Hypothalamus (tissue), 51 donors: ENCODE measurements at places on chromosomes 1 and 21.
A peak's percentile ranks its signal among the peaks of the same experiment; 100 is the strongest.

- DNase-seq, result no peak
Measured at GRCh38 chr21:27429710-27430341, 462.9 kb upstream of the ADAMTS5 start.

GRCh38 chr21:33752260-33752659 is 110.0 kb downstream of the ITSN1 start:
- no peak for DNase-seq

DNA sequence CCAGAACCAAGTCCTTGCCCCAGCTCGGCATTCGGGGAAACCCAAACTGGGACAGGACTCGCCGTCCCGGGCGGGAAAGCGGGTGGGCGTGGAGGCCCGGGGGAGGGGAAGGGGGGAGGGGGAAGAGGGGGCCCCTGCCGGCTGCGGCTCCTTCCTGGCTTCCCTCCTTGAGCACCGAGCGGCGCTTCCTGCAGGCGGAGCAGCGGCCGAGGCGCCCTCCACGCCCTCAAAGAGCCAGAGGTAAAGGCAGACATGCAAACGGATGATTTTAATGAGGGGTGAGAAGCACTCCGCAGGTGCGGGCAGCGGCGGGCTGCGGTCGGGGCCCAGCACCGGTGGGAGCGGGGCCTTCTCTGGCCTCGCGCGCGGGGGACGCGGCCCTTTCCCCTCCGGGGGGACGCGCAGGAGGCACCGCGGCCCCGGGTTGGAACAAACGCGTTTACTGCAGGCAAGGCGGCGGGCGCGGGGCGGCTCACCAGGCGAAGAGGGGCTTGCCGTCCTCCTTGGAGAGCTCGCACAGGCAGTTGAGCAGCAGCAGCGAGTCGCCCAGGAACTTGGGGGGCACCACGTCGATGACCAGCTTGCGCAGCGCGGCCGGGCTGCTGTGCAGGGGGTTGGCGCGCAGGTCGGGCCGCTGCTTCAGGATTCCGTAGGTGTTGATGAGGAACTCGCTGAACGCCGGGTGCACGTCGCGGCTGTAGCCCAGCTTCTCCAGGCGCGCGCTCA is 5.7 kb upstream of the FTCD start:
- DNase-seq, result no peak

DNA sequence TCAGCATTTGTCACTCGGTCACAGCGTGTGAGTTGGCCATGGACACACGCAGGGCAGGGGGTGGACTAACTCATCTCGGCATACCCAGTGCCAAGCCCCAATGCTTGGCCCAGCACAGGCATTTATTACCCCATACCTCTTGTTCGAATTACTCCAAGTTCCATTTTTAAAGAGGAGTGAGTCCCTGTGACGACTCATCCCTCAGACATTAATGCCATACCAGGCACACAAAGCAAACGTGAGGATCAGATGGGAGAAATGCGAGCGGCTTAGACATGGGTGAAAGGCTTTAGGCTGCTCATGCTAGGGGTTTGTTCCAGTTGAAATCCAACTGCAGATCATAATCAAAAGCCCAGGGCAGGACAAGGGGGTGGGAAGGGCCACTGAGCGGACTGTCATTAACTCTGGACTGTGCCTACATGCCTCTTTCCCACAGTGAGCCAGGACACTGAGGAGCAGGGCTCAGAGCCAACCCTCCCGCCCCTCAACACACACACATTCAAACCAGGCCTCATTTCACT is 118.5 kb upstream of the NGF start:
- no peak for DNase-seq

DNA sequence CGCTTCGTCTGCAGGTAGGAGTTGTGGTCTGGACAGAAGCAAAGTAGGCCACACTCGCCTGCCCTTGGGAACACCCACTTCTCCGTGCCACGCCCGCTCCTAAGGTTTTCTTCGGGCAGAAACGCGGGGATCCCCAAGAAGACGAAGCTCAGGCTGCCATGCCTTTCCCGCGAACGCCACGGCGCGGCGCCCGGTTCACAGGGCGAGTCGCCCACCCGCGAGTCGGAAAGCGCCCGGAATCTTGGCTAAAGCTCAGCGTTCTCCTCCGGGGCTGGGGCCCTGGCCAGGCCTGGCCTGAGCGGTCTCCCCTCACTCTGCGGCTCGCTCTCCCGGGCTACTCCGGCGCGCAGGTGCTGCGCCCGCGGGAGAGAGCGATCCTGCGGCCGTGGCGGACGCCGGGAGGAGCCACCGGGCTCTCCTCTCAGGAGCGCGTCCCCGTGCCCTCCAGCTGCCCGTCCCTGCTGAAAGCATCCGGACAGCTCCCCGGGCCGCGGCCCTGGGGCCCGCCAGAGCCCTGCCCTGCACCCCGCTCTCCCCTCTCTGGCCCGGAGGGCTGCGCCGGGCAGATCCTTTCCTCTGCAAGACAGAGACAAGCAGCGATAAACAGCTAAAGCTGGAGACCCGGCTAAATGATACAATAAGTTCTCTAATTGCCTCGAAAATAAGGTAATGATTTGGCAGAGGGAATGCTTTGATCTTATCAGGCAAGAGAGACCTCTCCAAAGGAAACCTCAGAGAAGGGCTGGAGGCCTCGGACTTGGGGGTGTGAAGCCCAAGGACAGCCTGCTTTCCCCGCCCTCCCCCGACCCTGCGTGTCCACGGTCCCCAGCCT is 6.7 kb upstream of the WNT2B start:
- peak; percentile 69 for DNase-seq

GRCh38 chr1:1162597-1163537 is 10.8 kb upstream of the TTLL10 start:
- no peak for DNase-seq
